ENCODE measurements at places on chromosomes 7 and 10.

DNA sequence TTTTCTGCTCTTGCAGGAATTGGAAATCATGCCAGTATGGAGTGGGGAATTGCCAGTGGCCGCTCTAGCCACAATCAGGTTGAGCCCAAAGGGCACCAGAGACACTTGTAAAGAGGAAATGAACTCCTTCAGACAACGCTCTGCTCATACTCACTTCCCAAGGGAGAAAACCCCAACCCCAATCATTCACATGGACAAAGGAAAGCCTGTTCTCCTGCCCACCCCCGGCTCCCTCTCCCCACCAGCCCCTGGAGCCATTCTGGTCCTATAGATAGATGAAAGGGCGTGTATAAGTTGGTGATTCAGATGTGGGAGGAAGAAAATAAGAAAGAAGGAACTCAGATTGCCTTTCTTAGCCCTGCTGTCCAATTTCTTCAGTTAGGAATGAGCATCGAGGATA, 57.4 kb downstream of the GFRA1 start:
- DNase-seq, result no peak

DNA sequence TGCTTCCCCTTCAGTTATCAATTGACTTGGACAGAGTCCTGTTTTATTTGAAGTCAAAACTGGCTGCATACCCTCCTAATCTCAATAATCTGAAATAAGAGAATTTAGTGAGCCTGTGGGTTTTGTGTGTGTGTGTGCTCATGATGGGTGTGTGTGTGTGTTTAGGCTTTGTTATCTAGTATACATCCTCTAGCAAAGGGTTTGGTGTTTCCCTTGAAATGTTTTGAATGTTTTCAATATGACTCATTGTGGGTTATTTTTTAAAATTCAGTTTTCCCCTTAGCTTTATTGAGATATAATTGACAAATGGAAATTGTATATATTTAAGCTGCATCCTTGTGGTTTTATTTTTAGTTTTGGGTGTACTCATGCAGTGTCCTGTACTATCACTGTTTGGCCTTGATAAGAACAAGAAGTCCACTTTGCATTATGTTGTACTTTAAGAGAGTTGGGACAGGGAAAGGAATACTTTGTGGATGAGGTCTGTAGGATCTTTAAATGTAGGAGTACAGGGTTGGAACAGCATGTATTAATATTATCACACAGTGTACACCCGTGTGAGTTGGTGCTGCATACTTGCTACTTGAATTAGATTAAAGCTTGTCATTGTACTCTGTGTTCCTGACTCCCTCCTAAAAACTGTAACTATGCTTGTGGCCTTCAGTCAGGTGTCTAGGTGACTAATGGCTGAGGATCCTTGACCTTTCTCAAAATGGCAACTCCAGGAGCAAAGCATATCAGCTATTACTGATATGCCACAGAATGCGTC, 58.3 kb downstream of the VCL start:
- peak; percentile 86 for DNase-seq

DNA sequence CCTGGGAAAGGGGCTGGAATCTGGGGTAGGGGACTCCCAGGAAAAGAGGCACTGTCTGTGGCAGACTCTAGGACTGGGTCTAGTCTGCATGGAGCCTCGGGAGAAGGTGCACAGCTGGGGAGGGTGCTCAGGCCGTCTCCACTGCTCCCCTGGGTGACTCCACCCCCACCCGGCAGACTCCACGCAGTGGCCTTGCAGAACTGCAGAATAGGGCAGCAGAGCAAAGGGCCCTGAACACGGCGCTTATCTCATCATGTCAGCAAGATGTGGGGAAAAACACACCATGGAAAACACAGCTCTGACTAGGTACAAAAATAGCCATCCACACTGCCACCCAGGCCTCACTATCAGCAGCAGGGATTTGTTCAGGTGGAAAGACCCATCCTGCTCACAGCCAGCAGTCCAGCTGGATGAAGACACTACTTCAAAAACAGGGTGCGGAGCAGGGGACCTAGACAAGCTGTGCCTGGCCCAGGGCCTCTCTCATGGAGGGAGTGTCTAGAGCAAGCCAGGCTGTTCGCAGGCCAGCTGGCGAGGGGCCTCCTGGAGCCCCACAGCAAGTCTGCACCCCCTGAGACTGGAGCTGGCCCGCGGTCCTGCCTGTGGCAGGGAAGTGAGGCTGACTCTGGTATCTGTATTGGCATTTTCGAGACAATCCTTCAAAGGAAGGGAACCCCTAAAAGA, 11.7 kb downstream of the MAT1A start:
- DNase-seq, result no peak

- DNase-seq, result peak; percentile 53
Measured at GRCh38 chr10:63763744-63764143, 242.5 kb downstream of the REEP3 start.

DNA sequence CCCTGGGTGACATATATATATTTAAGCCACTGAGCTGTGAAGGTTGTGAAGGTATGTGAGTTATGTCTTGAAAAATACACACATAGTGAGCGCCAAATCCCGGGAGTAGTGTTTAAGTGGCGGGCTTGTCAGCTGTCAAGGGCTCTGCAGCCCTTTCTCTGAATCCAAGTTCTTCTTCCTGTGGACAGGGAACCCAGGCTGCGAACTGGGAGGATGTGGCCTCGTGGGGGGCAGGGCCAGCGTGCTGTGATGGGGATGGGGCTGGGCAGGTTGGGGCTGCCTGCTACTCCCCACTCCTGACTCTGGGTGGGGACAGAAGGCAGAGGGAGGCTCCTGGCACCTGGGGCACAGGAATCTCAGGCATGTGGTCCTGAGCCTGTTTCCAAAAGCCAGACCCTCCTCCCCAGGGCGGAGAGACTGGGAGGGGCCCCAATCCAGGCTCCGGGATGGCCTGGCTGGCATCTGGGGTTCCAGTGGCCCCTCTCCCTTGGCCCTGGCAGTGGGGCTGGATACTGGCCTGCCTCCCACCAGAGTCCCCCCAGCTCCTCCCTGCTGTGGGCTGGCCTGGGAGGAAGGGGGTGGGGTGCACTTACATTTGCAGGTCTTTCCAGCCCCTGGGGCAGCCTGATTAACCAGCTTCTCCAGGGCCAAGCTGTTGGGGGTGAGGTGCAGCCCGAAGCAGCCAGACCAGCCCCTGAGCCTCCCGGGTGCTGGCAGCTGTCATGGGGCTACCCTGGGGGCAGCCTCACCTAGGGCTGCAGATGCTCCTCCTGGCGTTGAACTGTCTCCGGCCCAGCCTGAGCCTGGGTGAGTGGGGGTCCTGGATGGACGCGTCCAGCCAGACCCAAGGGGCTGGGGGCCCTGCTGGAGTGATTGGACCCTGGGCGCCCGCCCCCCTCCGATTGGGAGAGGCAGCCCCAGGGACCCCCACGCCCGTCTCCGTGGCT, at the start of gene UPK3B:
Gene UPK3B (plus strand): TSS at position 622 of the 947 bp plus-strand sequence. CDS start 101 bp downstream, at position 723.
- no peak for DNase-seq

DNA sequence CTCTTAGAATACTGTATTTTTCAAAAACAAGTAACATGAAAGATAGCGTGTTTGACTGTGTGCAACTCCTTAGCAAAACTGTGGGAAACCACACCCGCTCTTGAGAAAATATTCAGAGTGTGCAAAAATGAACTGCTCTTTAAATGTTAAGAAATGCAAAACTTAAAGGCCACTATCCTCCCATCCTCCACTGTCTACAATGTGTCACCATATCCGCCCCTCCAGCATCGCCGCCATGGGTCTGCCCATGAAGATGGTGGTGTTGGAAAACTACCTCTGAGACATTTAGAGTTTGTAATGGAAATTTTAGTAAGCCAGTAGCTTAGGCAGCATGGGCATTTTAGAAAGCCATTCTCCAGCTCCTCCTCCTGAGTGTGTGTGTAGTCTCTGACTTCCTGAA, 20.1 kb upstream of the NMT2 start:
- no peak for DNase-seq

GRCh38 chr10:42950606-42951485, 126.0 kb upstream of the RET start:
- no peak for DNase-seq

DNA sequence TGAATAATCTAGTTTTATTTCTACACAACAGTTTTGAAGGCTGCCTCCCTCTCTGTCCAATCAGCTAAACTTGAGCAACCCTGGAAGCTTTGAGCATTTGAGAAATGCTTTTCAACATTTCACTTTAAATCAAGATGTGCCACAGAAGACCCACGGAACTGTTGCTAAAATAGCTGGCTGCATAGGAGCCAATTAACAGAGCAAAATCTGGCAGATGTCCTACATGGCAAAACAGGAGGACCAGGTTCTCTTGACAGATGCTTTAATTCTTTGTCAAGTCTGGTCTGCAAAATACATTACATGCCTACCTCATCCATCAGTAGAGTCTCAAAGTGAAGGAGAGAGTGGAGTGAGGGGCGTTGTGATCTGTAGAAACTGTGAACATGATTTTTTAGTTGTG, 185.9 kb downstream of the DPY19L1 start:
- DNase-seq, result no peak

DNA sequence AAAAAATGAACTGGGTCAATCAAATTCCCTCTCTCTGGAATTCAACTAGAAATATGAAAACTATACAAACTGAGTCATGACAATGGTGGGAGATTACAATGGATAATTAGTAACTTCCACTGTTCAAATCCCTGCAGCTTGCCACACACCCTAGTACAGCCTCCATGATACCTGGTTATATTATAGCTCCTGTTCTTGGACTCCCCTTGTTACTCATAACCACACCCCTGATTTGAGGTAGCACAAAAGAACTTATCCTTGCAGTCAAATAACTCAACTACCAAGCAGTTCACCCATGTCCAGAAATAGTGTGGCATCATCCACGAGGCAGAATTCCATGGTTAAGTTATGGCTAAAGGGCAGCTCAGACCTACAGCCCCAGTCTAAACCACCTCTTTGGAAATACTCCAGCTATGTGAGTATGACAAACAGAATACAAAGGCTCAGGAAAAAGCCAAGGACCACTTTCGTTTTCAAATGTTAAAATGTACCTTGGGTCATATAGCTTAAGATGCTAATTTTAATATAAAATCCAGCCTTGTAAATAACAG, 164.7 kb downstream of the CPEB3 start:
- no peak for DNase-seq

GRCh38 chr7:732094-732541, 5.0 kb upstream of the PRKAR1B start:
- no peak for DNase-seq

GRCh38 chr10:113159563-113159962, 209.5 kb downstream of the TCF7L2 start:
- DNase-seq, result no peak

GRCh38 chr10:65864529-65864928, 1061.3 kb upstream of the LRRTM3 start:
- no peak for DNase-seq

GRCh38 chr7:117112640-117113039, 159.3 kb downstream of the ST7 start:
- no peak for DNase-seq

GRCh38 chr10:111130471-111130870, 53.6 kb downstream of the ADRA2A start:
- no peak for DNase-seq

GRCh38 chr10:94428766-94429707, 26.7 kb downstream of the TBC1D12 start:
- DNase-seq, result no peak

DNA sequence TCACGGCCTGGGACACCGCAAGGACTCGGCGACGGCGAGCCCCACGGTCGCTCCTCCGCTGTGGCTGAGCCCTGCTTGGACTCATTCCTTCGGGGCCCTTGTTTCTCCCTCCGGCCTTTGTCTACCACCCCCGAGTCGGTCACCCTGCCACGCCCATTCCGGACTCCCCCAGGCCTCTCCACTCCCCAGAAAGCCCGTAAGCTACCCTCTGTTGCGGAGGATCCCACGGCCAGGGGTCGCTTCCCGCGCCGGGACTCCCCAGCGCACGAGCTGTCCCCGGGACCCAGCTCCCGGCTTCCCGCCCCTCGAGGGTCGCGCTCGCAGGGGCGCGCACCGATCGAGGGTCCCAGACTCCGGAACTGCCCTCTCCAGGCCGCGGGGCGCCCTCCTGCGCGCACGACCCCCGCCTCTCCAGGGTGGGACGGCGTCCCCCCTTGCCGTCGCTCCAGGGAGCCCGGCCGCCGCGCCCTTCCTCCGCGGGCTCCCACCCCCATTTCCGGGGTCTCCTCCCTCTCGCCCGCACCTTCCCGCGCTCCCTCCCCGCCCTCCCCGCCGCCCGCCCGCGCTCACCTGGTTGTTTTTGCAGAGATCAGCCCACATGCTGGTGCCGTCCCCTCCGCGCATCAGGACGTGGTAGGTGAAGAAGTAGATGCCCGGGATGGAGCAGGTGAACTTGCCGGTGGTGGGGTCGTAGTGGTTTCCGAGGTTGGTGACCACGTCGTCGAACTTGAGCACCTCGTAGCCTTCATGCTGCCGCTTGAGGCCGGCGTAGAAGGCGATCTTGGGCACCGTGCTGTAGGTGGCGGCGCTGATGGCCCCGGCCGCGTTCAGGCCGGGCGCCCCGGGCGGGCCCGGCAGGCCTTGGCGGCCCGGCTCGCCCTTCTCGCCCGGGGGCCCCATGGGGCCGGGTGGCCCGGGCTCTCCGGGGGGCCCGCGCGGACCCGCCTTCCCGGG, 1.5 kb downstream of the C1QL3 start:
- DNase-seq, result no peak

GRCh38 chr10:131810805-131811629, 89.8 kb upstream of the PPP2R2D start:
- DNase-seq, result no peak

DNA sequence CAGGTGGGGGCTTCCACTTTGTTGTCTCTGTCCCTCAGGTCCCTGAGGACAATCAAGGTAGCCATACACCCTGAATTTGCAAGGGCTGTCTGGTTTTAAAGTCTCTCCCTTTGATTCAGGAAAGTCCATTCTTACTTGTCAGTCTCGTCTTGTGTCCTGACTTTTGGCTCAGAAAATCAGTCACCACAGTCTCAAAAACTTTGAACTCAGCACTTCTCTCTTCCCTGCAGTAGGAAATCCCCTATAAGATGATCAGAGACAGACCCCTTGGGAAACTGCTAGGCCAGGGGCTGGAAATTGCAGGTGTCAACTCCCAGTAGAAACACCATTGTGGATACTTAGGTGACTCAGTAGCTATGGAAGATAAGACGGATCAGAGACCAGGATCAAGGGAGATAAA, 73.1 kb downstream of the CDC123 start:
- no peak for DNase-seq

DNA sequence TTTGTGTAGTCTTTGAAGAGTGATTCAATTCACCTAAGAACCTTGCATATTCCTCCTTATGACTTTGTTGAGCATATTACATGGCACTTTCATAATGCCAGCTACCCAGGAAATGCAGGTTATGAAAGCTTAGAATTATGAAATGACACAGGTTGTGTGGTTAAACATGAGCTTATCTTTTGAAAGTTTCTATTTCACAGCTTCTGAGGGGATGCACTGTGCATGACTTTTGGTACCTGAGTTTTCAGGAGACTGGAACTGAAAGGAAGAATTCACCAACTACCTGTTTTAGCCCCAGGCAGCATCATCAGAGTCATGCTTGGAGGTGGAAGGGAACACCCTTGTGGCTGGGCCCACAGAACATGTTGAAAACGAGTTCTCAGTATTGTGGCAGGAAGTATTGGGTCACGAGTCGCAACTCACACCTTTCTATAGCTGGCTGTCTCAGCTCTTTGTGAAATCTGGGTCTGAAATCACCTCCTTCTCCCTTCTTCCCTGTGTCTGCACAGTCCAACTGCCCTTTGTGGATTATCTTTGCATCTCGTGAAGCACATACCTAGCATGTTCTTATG, 228.2 kb downstream of the PTEN start:
- DNase-seq, result no peak
